ENCODE measurements at places on chromosomes 11 and 22.

DNA sequence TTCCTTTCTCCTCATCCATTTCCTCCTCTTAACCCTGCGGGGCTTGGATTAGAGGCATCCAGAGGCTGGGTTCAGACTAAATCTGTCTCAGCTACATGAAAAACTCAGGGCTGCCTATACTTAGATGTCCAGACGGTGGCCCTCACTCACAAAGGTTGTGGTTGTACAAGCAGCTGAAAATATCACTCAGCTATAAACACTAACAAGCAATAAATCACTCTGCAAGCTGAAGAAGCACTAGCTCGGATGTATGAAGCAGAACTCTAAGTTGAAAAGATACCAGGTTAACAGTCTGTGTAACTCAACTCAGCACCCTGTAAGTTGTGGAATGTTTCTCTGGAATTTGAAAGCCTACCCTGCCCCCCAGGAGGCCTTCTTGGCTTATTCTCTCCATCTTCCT lies 82.9 kb downstream of the EXT2 start:
- no peak for DNase-seq

DNA sequence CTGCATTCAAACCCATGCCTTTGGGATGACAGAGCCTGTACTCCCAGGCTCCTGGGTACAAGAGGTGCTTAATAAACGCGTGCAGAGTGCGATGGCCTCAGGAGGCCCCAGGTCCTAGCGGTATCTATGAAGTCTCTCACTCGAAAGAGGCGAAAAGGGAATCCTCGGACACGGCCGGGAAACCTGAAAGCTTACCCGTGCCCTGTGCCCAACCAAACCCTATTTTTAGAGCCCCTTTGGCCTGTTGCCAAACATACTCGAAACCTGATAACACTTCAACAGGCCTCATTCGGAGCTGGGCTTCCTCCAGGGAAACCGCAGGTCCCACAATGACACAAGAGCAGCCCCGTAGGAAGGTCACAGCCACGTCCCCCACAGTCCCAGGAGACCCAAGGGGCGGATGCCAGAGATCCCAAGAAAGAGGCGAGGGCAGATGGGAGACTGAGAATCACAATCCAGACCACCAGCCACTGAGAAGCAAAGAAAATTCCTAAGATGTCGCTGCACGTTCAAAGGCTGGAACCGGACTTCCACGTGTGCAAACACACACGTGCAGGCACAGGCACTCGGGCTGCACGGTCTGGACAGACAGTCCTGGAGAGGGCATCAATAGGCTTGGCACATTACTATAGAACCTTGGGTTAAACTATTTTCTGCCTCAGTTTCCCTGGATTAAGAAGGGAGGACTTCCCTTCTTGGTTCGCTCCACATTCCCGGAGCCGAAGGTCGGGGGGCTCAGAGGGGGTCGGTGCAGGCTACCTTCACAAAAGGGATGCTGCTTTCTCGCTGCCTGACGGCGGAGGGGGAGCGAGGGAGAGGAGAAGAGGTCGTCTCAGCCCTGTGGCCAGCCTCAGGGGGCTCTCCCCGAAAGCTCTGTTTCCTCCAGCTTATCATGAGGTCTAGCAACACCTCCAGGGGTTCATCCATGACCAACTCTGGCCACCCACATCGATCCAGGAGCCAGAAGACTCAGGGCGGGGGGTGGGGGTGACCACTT lies 8.2 kb downstream of the PDGFB start:
- DNase-seq, result peak; percentile 19

DNA sequence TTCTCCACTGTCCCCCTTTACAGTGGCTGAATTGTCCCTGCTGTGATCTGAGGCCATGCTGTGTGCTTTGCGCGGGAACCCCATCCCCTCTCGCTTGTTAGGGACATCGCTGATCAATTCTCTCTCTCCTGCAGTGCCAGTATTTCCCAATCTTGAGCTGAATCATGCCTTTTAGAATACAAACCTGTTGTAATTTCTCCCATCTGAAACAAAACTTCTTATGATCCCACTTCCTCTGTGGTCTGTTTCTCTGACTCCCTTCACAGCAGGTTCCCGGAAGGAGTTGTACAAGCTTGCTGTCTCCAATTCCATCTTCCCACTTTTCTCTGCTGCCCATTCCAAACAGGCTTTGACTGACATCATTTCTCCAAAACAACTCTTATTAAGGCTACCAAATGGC lies 16.8 kb downstream of the ADAMTS15 start:
- DNase-seq, result no peak

DNA sequence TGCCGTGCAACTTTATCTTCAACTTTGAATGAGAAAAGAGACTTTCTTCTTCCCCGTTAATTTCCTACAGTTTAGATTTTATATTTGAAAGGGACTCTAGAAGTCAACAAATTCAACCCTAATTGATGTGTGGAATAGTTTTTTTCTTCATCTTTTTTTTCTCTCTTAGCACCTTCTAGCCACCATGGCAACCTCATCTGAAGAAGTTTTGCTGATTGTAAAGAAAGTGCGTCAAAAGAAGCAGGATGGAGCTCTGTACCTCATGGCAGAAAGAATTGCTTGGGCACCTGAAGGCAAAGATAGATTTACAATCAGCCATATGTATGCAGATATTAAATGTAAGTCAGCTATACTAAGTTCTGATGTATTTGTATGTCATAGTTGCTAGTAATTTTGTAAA lies 10.5 kb downstream of the GTF2H1 start:
- no peak for DNase-seq

GRCh38 chr22:23832226-23833016 lies 6.4 kb downstream of the DERL3 start:
- DNase-seq, result no peak

GRCh38 chr22:30878516-30879414 lies 89.8 kb downstream of the MORC2 start:
- no peak for DNase-seq

DNA sequence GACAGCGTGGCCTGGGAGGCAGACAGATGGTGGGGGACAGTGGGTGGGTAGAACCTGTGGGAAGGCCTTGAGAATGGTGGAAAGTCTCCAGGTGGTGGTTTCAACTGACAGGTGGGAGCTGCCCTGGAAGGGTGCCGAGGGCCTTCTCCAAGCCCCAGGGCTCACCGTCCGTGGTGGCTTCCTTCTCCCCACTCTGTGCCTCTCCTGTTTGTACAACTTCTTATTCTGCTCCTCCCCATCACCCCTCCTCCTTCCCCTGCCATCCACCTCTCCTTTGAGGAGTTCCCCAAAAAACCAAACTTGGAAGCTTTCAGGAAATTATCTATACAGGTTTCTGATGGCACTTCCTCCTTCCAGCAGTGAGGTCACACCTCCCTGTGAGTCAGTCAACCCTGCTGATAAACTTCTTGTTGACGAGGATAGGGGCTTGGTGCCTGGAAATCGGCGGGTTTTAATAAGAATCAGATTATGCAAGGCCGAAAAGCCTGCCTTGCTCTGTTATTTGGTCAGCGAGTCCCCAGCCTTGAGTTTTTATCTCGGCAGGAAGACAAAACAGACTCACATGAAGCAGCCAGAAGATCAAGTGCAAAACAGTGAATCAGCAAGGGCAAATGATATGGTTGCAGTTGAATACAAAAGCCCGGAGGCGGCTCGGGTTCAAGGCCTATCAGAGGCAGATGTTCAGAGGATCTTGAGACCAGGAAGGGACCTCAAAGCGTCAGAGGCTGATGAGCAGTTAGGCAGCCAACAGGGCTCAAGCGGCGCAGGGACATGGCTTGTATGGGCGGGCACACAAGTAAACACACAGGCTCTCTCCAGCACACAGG lies 9.5 kb upstream of the ST3GAL4 start:
- no peak for DNase-seq

- no peak for DNase-seq
These were observed 763.2 kb upstream of the TENM4 start for GRCh38 chr11:80204021-80204420.

DNA sequence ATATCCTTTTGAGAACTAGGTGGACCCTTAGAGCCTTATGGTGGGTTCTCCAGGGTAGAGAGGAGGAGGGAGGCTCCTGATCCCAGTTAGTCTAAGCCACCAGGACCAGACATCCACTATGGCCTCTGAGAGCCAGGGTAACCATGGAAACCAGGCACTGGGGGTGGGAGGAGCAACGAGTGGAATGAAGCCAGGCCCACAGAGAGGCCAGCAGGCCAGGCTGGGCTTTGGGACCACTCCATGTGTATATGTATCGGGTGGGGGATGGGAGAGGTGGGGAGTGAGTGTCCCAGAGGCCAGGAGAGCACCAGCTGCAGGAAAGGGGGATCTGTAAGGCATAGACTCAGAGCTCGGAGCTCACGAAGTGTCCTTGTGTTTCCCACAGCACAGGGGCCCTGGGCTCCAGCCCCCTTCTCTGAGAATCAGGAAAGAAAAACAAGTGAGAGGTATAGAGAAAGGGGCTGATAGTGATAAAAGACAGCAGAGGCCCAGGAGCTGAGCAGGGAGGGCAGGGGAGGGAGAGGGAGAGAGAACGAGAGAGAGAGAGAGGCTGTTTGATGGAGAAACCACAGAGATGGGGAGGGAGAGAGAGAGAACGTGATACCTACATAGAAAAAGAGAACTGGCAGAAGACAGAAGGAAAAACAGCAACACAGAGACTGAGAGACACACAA lies 15.5 kb upstream of the TSPAN18 start:
- no peak for DNase-seq

DNA sequence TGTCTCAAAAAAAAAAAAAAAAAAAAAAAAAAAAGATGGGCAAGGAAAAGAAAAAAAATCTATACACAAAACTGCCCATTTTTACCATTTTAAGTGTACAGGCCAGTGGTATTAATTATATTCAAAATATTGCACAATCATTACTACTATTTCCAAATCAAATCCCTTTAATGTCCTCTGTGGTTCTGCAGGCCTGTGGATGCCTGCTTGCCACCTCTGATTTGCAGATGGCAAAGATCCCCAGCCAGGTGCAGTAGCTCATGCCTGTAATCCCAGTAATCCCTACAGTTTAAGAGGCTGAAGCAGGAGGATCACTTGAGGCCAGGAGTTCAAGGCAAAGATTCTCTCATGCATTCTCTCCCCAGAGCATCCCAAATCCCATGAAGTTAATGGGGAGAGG lies 20.2 kb downstream of the RFPL1 start:
- DNase-seq, result no peak

DNA sequence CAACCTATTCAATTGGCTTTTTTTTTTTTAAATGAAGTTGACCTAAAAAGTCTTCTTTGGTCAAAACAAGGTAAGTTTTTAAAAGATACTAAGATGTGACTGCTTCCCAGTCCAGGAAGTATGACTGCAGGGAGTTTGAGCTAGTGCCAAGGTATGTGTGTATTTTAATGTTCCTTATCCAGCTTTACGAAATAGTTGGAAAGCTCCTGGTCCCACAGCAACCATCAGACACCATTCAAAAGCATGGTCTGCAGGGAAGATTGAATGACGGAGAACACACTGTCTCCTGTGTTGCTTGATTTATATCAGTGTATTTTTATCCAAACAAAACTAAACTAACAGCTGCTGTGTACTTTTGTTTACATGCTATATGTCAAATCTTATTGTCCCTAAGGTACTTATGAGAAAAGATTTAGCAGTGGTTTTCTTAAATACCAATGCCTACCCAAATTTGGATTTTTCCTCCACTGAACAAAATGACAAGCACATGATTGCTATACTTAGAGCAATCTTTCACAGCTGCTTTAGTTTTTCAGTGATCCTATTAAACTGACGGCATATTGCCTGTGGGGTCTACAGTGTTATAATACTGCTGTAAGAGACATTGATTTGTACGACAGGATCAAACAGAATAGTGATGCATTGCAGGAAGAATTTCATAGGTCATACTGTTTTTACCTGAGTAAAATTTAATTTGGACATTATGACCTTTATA lies 122.9 kb downstream of the DCDC1 start:
- no peak for DNase-seq

DNA sequence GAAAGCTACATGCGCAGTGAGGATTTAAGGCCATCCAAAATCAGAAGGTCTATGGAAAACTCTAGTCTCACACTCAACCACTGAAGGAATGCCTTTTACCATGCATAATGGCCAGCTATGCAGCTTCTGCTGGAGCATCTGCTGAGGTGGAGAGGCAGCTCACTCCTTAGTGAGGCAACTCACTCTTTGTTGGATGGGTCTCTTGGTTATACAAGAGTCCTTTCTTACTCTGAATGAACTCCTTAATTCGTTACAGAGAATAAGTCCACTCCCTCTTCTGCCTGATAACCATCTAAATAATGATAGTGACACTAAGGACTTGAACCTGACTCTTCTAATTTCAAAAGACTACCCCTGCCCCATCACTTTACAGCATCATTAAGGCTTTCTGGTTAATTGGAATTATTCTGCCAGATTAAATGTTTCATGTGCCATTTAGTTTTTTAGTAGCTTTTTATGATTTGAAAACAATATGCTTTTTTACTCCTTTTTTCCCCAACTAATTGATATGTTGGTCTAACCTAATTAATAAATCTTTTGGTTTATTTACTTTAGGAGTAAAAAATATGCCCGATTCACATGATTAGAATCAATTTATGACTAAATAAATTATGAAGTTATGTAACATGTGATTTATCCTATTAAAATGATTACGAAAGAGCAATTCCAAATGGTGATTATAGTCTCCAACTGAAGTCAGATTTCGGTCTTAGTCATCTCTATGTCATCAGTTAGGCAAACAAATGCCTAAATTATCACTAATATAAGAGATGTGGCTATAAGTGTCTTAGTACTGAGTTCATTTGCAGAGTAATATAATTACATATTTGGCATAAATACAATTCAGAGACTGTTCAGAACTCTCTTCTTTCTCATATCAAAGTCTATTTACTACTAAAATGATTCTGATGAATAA lies 286.7 kb upstream of the CCDC90B start:
- DNase-seq, result no peak

- no peak for DNase-seq
These were observed at the start of gene KRTAP5-4 for GRCh38 chr11:1622086-1622485. TSS of gene KRTAP5-4 (minus strand) at chr11:1622138. CDS start at chr11:1622093, 45 bp downstream.

DNA sequence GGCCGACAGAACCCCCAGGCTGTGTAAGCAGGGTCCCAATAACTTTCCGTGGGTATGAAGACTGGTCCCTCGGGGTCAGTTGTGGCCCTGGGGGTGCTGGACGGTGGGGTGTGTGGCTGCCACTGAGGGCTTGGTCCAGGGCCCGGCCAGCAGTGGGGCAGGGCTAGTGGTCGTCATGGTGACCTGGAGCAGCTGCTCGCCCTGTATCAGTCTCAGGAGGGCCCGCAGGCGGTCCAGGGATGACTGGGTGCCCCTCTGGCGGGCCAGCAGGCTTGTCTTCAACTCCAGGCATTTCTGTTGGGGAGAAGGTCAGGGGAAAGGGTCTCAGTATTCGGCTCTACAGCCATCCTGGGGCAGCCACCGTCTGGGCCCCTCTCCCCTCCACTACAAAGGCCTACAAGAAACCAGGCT lies 126.8 kb downstream of the PHF21B start:
- DNase-seq, result no peak

- DNase-seq, result no peak
These were observed 2.5 kb downstream of the SMIM35 start for GRCh38 chr11:118084247-118084646.

GRCh38 chr22:29604076-29604360 lies 585 bp downstream of the NF2 start:
- DNase-seq, result no peak

DNA sequence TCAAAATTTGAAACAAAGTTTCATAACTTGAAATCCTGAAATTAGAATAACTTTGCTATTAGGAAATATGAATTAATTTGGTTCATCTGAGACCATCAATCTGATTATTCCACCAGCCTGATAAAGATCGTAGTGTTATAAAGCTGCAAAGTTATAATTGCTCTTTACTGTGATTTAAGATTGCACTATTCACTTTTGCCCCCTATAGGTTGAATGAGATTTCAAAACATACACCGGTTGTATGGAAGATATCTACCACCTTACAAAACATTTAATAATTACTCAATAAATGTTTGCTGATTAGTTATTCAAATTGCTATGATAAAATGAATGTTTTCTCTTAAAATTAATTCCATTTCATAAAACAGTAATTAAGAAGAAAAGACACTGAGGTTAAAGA lies 26.1 kb downstream of the APIP start:
- DNase-seq, result no peak

- no peak for DNase-seq
These were observed 117.8 kb downstream of the NAT10 start for GRCh38 chr11:34223021-34223813.

All from activated CD4-positive, alpha-beta T cell treated with anti-CD3 and anti-CD28 coated beads, Interleukin-2, amount 50 U/mL, for 24 hours (primary cell).